ENCODE measurements at places on chromosomes 2 and 18.
A peak's percentile ranks its signal among the peaks of the same experiment; 100 is the strongest.

DNA sequence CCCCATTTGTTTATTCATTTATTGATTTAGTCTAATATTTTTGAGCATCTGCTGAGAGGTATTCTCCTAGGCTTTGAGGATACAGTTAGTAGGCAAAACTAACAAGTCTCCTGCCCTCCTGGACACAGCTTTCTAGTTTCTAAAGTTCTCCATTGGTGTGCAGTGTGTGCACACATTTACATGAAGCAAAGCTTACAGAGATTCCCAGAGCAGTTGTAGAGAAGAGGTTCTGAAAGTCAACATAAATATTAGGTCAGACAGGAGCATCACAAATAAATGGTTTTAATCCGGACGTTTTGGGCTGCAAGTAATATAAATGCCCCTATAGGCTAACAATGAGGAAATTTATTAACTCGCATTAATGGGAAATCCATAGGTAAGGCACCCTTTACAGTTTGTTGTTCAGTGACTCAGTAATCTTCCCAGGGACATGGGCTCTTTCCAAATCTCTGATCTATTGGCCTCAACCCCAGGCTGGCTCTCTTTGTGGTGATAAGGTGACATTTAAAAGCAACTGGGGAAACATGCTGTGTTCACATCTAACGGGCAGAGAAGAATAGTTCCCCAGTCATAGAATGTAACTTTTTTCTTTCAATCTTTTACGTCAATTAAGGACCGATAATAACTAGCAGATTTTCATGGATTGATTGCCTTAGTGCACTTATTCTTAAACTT is 407.2 kb downstream of the PTPRM start:
- DNase-seq: no peak

GRCh38 chr2:195238379-195238778 is 418.6 kb upstream of the SLC39A10 start:
- DNase-seq: no peak

DNA sequence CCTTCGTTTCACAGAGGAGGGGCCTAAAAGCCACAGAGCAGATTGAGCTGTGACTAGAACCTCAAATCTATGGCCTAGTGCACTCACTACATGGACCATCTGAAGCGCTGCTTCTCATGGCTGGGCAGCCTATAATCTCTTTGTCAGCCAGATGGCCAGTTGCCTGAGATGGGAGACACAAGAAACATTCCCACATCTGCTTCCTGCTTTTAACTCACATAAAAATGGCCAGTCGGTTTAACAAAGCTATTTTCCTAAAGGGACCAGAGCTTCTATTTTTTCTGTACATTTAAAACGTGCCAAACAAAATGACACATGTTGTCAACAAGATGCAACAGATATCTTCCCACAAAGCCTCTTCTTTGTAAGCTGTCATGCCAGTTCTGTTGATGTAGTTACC is 173.8 kb downstream of the GFPT1 start:
- DNase-seq: no peak

DNA sequence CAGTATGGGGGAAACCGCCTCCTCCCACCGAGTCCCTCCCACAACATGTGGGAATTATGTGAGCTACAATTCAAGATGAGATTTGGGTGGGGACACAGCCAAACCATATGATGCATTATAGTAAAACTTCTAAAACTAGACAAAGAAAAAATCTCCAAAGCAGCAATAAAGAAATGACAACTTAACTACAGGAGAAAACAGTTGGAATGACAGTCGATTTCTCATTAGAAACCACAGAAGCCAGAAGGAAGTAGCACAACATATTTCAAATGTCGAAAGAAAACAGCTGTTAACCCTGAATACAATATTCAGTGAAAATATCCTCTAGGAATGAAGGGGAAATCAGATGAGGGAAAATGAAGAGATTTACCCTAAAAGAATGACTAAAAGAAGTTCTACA is 53.5 kb upstream of the TCF4 start:
- DNase-seq: no peak

- DNase-seq: no peak
These were observed 1.7 kb upstream of the ONECUT2 start for GRCh38 chr18:57433482-57433881.

DNA sequence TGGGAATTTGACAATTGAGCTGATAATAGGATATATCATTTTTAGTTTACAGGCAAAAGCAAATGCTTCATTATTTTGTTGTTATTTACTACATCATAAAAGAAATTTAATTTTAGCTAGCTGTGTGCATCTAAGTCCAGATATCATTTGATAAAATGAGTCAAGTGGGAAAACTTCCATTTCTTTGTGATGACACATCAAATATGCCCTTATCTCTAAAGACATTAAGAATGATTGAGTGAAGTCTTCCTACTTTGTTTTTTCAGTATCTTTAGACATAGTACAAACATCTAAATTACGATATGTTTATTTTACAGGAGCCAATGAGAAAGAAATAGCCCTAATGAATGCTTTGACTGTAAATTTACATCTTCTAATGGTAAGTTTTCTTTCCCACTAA is 77.0 kb downstream of the KYNU start:
- DNase-seq: no peak

DNA sequence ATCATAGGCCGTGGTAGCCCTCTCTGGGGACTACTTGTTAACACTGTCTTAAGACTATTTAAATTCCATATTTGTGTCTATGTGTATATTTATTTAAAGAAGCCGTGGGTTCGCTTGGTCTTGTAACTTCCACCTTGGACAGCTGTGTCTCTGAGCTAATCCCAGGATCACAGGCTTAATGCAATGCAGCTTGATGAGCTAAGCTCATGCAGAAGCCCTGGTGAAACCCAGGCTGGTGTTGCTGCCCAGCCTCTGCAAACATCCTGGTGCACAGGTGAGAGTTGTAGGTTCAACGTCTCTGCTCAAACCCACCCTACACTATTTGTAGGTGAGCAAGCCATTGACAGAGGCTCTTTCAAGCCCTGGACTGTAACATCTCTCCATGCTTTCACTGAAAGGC is 211.8 kb downstream of the FAM210A start:
- DNase-seq: no peak

- DNase-seq: no peak
These were observed 88.2 kb upstream of the LCLAT1 start for GRCh38 chr2:30358842-30359241.

GRCh38 chr2:19871836-19872235 is 29.9 kb downstream of the TTC32 start:
- DNase-seq: no peak

DNA sequence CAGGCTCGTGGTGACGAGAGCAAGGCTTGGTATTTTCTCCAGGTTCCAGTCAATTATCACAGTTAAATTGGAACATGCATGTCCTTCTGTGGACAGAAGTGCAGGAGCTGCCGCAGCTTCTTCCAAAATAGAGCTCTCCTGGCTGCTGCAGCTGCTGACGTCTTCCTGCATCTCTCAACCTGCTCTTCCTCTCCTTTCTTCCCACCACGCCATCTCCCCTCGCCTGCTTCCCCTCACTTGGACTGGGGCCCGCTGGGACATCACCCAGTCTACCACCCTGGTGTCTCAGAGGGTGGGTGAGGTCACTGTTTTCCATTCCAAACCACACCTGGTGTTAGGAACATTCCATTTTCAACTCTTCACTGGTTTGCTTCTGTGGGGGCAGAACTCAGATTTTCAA is 41.4 kb downstream of the SPP2 start:
- DNase-seq: no peak

DNA sequence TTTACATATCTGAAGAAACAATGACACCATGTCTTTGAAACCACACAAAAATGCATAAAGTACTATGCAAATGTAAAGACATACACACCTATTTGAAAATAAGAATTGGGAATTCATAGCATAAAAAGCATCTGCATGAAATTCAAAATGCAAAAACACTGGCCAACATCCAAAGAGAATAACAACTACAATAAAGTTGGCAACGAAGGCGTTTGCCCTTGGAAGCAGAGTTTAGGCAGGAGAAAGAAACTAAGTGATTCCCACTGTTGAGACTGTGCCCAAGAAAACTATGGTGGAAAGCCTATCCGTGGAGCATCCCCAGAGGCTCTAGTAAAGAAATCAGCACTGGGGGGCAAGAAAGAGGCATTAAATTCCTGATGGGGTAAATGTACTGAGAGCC is 292.8 kb downstream of the RIT2 start:
- DNase-seq: no peak

- no peak for DNase-seq
These were observed 146.7 kb upstream of the SMIM21 start for GRCh38 chr18:75574187-75574586.

DNA sequence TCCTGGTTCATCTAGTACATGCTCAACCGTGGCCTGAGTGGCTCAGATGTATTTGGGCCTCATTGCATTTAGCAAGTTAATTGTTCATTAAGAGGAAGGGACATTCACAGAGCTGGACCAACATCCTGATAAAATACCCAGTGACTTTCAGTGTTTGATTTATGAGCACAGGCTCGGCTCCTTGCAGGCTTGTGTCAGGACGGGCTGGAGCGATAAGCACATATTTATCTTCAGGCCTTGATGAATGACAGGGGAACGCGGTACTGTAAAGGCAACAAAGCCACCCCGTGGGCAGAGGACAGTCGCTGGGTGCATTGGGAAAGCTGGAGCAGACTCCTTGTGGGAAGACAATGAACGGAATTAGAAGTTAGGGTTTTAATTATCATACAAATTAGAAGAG is 548.6 kb upstream of the HS6ST1 start:
- DNase-seq: no peak

- peak; percentile 85 for DNase-seq
These were observed 32.7 kb upstream of the PRLH start for GRCh38 chr2:237533668-237534161.

DNA sequence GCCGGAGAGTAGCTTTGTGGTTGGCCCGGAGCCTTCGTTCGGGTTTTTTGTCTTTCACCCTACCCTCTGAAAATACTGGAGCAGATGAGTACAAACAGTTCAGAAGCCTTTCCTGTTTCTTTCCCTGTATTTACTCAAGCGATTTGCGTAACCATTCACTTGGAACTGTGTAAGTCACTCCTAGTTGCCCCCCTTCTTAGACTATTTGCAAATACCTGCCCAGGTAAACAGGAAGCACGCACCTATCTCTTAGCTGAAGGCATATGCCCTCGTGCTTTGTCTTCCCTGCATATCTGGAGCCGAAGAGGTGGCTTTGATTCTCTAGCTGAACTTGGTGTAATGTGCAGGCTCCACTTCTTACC is 1.4 kb downstream of the KCNS3 start:
- DNase-seq: no peak

DNA sequence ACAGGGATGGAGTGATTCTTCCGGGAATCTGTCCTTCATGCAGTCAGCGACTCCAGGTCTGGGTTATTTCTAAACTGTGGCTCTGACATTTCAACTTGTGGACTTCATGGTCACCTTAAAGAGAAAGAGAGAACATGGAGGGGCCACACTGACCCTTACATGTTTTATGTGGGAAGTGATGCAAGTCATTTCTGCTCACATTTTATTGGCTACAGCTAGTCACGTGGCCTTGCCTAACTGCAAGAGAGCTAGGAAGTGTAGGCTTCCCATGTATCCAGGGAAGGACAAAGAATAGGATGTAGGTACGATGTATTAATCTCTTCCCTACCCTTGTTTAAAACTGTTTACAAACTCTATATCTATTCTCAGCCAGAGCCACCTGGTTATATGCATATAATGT is 30.3 kb upstream of the AFTPH start:
- peak; percentile 21 for DNase-seq

GRCh38 chr18:62379051-62379450 is 53.9 kb downstream of the TNFRSF11A start:
- no peak for DNase-seq

DNA sequence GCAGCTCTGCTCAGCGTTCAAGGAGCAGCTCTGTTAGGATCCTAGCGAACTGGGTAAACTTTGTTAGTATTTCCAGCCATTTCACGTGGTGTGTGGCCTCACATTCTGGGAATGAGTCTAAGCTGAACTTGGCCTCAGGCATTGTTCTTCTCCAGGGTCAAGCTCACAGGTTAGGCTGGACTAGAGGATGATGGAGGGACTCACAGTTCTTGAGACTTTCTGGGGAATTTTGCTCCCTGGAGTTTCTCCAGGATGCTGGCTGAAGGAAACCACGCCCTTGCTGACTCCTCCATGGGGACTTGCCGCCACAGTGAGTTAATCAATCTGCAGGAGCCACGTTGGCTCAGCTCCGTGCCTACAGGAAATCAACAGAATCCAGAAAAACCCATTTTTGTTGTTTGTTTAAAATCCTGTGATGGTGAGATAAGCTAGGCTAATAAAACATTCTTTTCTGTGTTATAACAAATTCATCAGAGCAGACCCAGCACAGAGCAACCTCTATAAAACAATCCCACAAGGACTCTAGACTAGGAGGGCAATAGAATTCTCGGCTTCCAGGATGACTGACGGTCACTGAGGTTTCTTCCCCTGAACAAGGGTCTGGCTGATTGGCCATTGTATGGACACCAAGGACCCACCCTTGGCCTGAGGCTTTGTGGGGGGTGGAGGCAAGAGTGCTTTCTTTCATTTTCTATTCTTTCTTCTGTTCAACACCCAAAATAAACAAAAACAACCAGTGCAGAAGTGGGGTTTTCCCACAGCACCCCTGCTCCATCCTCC is 12.6 kb downstream of the CNDP1 start:
- DNase-seq: no peak

DNA sequence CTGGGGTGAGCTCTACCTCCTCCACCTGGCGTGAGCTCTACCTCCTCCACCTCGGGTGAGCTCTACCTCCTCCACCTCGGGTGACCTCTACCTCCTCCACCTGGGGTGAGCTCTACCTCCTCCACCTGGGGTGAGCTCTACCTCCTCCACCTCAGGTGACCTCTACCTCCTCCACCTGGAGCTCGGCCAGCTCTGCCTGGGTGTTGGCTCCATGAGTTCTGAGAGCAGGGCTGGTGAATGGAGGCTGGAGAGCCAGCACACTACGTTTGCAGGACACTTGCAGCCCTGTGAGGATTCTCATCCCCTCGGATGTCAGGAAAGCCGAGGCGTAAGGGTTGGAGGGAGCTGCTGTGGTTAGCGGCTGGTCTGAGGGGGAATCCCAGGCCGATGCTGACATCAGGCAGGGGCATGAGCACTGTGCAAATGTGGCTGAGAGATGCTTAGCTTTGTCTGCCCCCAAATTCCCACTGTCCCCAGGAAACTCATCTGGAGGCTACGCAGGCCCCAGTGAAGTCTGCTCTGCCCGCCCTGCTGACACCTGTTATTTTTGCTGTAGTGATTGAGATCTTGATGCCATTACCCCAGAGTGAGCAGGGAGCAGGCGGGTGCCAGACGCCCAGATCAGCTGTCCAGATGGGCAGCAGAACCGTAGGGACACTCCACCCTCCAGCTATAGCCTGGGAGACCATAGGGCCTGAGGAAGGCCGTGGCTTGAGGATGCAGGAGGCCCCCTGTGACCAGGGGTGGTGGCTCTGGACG is 3.3 kb downstream of the CROCC2 start:
- no peak for DNase-seq
